ENCODE measurements at places on chromosomes 5 and 9.

GRCh38 chr5:168282120-168282519 lies 9.3 kb upstream of the WWC1 start:
- DNase-seq, result no peak

DNA sequence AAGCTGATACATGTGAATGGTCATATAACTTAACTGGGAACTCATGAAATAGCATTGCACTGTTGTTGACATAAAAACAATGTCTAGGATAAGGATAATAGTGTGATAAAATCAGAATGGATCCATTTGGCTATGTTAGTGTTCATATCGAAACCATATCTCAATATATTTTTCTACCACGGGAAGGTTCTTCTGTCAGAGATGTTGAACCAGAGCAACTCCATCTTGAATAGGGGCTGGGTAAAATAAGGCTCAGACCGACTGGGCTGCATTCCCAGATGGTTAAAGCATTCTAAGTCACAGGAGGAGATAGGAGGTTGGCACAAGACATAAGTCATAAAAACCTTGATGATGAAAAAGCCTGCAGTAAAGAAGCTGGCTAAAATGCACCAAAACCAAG lies 56.3 kb downstream of the FNIP1 start:
- no peak for DNase-seq

DNA sequence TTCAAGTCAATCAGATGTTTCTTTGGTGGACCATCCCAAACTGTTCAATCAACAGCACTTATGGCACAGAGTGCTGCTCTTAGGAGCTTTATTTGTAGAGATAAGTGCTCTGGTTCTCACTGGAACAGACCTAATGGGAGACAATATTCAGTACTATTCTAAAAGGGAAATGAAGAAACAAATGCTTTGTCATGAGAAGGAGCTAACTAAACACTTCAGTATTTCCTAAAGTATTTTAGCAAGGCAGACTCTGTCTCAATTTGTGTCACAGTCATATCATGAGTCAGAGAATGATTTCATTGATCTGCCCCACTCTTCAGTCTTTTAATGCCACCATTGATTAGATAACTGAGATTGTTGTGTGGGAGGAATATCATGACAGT lies 175.3 kb downstream of the SLF1 start:
- no peak for DNase-seq

DNA sequence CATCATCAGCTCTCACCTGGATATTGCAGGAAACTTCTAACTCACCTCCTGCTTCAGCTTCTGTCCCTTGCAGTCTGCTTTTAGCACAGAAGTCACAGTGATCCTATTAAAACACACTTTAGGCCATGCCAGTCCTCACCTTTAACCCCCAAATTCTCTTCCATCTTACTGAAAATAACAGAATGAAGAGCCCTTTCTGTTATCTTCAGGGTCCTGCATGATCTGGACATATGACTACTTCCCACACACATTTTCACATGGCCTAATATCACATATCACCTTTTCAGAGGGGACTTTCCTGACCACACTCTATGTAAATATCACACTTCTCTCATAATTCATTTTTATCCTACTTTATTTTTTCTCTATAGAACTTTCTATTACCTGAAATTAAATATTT lies 550.6 kb upstream of the CLINT1 start:
- no peak for DNase-seq

DNA sequence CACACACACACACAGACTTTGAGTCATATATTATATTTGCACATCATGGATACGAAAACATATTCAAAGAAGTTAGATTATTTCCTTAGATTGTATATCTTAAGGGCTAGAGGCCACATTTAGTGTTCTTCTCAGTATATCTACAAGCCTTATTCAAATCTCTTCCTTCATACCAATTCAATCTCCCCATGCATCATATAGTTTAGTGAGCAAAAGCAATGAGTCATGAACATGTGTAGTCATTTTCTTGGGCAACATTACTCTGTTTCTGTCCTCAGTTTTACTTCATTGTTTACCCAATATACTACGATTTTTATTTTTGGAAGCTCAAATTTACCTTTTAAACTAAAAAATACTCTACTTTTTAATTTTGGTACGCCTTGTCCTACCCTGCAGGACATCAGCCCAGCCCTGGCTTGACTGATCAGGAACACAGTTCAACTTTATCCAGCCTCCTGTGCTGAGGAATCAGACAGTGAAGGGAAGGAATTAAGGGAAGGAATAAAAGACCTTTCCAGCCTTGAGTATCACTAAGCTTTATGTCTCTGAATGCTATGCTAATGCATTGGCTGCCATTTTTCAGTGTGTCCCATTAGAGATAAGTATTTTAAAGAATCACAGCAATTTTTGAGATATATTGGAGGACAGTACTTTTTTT lies 101.7 kb upstream of the FST start:
- DNase-seq, result no peak

GRCh38 chr9:134196911-134197310 lies 32.5 kb upstream of the RNU6ATAC start:
- DNase-seq, result no peak

- no peak for DNase-seq
These were observed 83.2 kb upstream of the TAS2R1 start for GRCh38 chr5:9713356-9713755.

- no peak for DNase-seq
These were observed 169.0 kb downstream of the PTPRD start for GRCh38 chr9:10443868-10444204.

- no peak for DNase-seq
These were observed 48.4 kb upstream of the EFNA5 start for GRCh38 chr5:107719034-107719606.

DNA sequence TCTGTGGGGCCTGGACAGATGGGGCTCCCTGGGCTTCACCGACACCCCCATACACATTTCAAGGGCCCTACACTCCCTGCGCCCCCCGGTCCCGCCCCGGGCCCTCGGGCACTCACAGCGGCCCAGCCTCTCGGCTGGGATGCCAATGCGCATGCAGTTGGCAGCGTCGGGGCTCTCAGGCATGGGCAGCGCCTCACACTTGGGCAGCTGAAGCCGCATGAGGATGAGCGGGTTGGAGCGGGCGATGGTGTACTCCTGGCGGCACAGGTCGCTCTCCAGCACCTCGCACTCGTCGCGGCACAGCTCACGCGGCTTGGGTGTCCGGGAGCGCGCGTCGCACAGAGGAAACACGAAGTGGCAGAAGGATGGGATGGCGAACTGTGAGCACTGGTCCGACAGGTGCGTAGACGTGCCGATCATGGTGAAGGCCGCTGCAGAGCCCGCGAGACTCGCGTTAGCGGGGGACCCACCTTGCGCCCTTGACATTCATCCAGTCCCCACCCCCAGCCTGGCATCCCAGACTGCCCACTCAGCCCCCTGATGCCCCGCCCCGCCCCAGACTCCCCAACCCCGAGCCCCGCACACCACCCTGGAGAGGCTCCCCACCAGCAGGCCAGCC lies 216.9 kb downstream of the ROR2 start:
- DNase-seq, result no peak

- no peak for DNase-seq
These were observed 724 bp downstream of the MACROH2A1 start for GRCh38 chr5:135398160-135398854.

- DNase-seq, result no peak
These were observed 732 bp downstream of the SNAPC3 start for GRCh38 chr9:15423231-15423985.

- no peak for DNase-seq
These were observed 524.5 kb upstream of the RGMB start for GRCh38 chr5:98248949-98249348.

DNA sequence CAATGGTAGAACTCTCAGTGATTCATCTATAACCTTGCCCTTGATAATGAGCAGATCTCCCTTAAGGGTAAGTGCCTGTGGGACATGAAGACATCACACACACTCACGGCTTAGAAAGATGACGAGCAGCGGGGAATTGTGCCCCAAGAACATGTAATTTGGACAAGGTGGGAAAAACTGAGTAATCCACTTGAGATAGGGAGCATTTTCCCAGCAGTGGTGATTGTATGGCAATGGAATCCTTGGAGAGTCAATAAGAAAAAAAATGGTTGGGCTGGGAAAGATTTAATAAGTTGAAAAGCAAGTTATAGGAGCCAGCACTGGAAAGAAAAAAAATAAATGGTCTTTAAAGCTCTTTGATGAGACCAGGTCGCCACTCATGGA lies 193.1 kb downstream of the GLIS3 start:
- DNase-seq, result no peak

DNA sequence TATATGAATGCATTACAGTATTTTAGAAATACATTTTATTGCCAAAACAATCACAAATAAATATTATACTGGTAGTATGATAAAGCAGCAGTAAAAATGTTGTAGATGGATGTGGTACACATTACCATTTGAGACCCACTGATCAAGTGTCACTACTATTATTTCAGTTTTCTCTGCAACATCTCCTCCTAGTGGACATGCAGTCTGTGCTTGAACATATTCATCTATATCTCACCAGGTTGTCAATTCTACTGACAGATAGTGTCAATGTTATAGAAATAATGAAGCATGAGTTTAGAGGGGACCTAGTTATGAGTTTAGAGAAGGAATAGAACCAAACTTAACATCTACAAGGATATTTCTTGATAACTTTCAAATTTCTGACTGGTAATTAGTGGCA lies 39.2 kb upstream of the ELOVL7 start:
- DNase-seq, result no peak

DNA sequence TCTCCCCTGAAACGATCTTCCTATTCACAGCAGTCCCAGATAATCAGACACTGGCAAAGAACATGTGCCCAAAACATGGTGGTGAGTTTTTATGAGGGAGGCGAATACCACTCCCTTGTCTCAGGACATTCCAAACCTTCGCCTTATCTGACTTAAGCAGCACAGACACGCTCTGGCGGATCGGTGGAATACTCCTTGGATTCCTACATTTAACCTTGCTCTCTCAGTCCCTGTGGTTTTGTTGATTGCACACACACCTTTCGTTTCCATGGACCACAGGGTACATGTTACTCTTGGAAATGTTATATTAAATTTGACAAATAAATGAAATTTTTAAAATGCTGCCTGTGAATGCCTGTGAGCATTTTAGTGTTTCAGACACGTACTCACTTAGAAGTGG lies 87.8 kb upstream of the CPEB4 start:
- no peak for DNase-seq

- no peak for DNase-seq
These were observed 15.6 kb downstream of the JADE2 start for GRCh38 chr5:134540747-134541733.

DNA sequence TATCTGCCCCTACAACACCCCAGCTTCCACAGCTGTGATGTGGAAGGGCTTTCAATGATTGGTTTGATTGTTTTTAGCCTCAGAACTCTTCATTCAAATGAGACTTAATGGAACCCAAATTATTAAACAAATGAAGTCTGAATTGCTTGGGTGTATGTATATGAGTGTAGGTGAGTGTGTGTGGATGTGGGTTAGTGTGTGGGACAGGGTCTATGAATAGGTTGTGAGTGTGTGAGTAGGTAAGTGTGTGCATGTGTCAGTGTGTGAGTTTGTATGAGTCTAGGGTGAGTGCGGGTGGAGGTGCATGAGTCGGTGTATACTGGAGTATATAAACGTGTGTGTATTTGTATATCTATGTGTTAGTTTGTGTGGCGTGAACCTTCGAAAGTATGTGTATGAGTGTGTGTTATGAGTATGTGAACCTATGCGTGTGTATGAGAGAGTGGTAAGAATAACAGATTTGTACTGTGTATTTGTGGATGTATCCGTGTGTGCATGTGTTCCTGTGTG lies 26.9 kb downstream of the COL15A1 start:
- DNase-seq, result no peak

- no peak for DNase-seq
These were observed 404.6 kb downstream of the GADD45G start for GRCh38 chr9:90009447-90009846.

DNA sequence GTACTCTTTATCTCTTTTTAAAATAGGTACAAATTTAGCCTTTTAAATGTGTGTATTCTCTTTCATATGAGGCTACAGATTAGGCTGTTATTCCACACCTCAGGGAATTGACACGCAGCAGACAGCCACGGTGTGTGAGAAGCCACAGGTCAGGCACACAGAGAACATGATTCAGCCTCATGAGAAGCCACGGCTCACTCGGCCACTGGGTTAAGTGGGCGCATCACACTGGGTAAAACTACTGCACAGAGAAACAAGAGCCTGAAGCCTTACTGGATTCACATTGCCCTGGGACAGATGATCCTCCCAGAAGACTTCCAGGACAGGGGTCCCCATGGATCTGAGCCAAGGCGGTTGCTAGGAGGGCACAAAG lies 28.2 kb downstream of the LPCAT1 start:
- DNase-seq, result no peak

- DNase-seq, result no peak
These were observed 26.2 kb upstream of the SMU1 start for GRCh38 chr9:33102551-33103210.

DNA sequence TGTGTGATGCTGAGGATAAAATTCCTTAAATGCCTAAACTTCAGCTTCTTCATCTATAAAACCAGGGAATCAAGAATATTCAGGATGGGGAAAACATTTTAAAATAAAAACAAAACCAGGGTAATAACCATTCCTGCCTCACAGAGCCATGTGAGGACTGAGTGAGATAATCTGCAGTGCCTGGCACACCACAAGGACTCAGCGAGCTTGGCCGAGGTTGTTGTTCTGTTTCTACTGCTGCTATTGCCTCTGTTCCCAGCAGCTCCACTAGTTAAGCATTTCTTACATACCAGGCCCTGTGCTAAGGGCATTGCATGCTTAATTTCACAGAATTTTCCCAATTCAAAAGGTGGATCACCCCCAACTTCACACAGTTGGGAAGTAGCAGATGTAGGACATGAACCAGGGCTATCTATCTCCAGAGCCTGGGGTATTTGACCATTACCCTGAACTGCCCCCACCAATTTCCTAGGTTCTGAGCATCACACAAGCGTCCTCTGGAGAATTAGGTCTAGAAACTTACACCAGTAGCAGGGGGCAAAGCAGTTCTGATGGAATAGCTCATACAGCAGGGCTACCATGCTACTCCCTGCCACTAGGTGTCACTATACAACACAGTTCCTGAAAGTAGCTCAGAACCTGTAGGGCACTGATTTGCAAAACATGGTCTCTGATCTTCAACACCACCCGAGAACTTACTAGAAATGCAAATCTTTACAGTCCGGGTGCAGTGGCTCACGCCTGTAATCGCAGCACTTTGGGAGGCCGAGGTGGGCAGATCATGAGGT lies 74.3 kb downstream of the LRSAM1 start:
- no peak for DNase-seq

GRCh38 chr9:26260238-26260637 lies 582.0 kb upstream of the TUSC1 start:
- DNase-seq, result no peak

DNA sequence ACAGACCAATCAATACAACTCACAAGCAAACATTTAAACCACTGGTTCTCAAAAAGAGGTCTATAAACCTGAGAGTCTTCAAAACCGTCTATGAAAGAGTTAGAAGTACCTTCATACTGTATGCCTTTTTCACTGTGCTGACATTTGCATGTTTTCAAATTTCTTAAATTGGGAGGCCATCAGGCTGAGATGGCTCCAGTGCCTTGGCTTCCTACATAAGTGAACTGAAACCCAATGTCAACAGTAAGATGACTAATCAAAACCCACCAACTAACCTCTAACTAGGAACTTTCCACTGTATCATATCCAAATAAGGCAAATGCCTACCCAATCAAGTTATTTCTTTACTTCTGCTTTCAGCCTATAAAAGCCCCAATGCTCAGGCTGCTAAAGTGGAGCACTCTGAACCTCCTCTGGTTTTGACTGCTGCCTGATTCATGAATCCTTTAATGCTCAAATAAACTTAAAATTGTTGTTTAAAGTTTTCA lies 35.1 kb downstream of the FAM13B start:
- no peak for DNase-seq
